ENCODE measurements at places on chromosomes 4 and X.
A peak's percentile ranks its signal among the peaks of the same experiment; 100 is the strongest.

- DNase-seq = no peak
Measured at GRCh38 chrX:20067709-20068561, 48.8 kb downstream of the MAP7D2 start.

DNA sequence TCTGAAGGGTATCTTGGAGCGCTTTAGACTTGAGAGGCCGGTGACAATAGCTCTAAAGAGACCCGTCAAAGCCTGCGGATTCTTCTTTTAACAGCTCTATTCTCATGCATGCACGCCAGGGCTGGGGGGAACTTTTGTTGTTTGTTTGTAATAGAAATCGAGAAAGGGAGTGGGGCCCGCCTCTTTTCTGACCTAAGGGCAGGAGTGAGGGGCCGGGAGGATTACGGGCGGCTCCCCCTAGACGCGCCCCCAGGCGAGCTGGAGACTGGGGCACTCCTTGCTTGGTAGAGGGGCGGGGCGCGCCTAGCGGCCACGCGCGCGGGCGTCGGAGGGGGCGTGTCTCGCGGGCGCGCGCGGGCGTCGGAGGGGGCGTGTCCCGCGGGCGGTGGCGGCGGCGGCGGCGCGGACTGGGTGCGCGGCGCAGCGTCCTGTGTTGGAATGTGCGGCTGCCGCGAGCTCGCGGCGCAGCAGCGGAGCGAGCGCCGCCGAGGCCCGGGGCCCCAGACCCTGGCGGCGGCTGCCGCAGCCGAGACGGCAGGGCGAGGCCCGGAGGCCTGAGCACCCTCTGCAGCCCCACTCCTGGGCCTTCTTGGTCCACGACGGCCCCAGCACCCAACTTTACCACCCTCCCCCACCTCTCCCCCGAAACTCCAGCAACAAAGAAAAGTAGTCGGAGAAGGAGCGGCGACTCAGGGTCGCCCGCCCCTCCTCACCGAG, at the start of gene REST:
REST (plus strand) TSS at position 412 of the 717 bp plus-strand sequence. CDS start 2,739 bp downstream, outside the sequence.
- peak; percentile 64 for DNase-seq

- no peak for DNase-seq
Measured at GRCh38 chr4:55291227-55291640, 54.8 kb upstream of the SRD5A3 start.

GRCh38 chrX:111837197-111837596, 38.8 kb upstream of the TRPC5OS start:
- no peak for DNase-seq

- no peak for DNase-seq
Measured at GRCh38 chrX:75883446-75883845, 98.4 kb upstream of the MAGEE2 start.

- no peak for DNase-seq
Measured at GRCh38 chrX:37746951-37747350, 32.9 kb upstream of the CYBB start.

DNA sequence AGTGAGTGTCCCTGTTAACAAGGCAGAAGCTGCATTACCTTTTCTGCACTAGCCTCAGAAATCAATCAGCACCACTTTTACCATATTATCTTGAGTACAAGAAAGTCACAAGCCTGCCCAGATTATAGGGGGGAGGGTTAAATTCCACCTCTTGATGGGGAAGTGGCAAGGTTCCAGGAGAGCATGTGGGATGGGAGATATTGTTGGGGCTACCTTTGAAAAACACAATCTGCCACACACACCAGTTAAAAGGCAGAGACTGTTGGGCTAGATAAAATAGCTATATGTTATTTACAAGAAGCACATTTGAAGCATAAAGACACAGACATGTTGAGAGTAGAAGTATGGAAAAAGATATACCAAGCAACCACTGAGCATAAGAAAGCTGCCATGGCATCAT, 6.6 kb upstream of the AVPR2 start:
- no peak for DNase-seq

DNA sequence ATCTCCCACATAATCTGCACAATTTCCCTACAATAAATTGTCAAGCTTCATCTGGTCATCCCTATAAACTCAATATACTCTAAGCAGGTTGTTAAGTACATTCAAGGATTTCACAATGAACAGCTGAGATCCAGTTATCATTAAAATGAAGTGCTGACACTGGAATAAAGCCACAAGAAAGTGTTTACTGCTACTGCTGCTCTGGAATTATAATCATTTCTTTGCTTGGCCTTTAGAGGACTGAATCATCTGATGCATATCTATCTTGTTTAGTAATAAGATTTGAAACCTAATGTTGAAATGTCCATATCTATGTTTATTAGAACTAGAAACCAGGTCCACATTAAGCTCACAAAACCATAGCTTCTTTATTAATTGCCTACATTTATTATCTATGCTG, 338.6 kb upstream of the ZFP42 start:
- DNase-seq = no peak

DNA sequence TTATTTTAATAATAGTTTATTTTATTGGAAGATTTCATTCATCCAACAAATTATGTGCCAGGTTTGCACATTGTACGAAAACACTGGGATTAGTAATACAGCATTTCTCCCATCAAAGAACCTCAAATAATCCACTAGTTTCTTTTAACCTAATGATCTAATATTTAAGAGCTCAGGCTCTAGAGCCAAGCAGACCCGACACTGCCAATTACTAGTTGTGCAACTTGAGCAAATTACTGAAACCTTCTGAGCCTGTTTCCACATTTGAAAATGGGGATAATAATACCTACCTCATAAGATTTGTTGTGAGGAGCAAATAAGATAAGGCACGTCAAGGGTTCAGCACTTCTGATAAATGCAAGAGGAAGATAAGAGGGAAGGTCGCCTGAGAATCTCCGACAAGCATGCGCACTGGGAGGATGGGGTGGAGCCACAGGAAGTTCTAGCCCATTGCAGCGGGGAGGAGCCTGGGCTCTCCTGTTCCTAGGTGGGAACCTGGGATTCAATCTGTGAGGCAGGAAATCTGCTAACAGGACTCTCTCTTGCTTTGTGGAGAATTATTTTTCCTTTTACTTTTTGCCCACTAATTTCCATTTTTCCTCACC, 141.5 kb upstream of the SMAD1 start:
- no peak for DNase-seq

- no peak for DNase-seq
Measured at GRCh38 chr4:26887143-26887542, 26.5 kb downstream of the STIM2 start.

DNA sequence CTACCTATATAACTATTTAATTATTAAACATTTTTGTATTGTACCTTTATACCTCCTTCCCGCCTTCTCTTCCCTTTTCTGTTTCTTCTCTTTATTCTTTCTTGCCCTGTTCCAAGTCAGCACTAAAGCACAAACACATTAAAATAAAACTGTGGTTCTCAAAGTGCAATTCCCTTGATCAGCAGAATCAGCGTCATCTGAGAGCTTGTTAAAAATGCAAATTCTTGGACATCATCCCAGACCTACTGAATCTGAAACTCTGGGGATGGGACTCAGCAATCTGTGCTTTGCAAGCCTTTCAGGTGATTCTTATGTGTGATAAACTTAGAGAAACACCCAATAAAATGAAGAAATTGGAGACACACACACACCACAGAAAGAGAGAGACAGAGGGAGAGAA, 178.4 kb upstream of the BMP3 start:
- no peak for DNase-seq

DNA sequence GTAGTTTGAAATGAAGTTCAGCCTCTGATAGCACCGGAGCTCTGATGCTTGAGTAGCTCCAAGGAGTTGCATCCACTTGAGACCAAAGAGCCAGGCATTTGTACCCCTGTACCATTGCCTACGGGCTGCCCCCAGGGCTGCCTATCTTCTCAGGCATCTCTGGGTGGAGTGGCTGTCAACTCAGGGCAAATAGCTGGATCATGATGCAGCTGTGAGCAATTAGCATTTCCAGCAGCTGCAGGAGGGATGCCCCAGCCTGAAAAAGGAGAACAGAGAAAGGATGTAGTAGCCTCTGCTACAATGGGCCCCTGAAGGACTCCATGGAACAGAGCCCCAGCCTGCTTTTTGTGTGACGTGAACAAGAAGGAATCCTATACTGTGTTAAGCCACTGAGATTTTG, 492.6 kb downstream of the BCOR start:
- no peak for DNase-seq

GRCh38 chrX:2412131-2412530, 88.6 kb downstream of the DHRSX start:
- no peak for DNase-seq

- no peak for DNase-seq
Measured at GRCh38 chr4:164955107-164955805, 22.2 kb downstream of the TRIM61 start.

GRCh38 chr4:85496126-85496849, 21.3 kb downstream of the ARHGAP24 start:
- DNase-seq = no peak

DNA sequence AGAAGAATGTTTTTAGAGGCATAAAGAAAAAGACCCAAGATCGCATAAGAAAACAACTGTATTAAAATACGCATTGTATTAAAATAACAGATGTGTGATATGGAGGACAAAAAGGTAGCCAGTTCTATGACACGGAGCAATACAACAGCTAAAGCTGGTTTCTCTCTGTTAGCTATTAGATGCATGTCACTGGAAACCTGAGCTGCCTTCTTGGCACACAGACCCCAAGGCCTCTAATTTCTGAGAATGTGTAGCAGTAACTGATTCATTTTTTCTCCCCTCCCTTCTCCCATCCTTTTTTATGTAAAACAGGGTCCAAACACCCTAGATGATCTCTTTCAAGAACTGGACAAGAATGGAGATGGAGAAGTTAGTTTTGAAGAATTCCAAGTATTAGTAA, 4.1 kb downstream of the S100G start:
- no peak for DNase-seq

DNA sequence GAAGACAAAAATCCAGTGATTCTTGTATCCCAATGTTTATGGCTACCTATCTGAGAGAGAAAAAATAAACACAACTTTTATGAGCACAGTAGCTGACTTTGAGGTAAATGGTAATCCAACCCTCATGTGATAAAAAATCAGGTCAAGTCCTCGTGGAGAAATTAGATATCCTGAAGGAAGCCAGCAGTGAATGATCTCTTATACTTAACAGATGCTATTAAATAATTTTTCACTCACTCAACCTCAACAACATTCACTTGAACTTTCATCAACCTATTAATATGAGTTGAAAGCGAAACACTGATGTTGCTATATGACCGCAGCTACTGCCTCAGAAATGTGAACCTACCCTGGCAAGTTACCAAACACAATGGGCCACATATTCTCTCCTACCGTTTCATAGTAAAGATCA, 105.4 kb downstream of the GPC3 start:
- DNase-seq = no peak

DNA sequence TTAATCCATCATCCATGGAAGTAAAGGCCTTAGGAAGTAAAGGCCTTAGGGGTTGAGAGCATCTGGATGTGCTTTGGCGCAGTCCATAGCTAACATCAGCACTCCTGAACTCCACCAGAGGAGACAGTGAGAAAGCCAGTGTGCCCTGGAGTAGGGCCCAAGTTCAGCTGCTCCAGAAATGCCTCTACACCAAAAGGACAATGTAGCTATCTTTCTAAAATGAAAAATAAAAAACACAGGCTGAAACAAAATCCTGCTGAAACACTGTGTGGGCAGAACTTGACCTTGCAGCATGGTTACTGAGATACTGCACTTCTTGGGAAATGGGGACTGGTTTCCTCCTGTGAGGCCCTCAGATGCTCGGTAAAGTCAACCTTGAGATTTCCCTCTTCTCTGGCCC, 29.3 kb downstream of the SH3RF1 start:
- DNase-seq = no peak

DNA sequence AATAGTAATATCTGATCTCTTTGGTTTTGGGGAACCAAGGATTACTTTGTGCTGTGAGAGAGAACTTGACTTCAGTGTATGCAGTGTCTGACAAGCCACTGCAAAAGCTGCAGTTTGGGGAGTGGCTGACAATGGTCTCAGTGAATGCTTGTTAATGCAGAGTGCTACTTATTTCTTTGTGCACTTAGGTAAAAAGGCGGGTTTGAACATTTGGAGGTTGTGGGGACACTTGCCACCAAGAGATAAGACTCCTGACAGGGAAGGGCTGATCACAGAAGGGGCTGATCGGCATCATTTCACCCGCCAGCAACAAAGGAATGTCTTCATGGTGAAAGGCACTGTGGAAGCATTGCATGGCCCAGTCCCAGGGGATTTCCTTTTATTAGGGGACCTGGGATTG, 28.6 kb upstream of the USP46 start:
- no peak for DNase-seq

DNA sequence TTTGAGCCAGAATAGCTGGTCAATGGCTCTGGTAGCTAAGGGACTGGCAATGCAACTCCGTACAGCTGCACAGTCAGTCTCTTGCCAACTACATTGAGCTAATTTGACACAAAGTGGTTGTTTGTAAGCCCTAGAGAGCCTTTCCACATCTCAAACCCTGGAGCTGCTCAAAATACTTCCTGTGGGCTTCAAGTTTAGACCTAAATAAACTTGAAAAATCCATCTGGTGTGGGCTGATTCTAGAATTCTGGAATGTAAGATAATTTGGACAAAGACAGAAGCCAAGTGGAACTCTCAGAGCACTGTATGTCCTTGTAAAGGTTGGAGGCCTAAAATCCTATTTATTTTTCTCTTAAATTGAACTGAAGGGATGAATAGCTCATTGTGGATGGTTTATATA, 380.8 kb downstream of the SPRY1 start:
- DNase-seq = no peak

DNA sequence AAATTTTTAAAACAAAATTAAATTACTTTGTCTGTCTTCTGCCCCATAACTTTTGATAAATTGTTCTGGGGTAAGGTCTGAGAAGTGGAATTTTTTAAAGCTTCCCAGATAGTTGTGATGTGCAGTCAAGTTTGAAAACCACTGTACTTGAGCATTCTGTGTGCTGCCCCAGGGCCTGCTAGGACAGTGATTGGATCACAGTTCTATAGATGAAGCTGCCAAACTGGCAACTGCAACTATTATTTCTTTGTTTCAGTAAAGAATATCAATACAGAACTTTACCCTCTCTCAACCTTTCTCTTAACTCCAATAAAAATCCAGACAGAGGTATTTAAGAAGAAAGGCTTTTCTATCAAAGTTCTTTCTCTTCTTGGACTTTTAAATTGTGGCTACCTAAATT, at the start of gene OPRPN:
OPRPN (plus strand) TSS at position 361 of the 400 bp plus-strand sequence. CDS start 1,346 bp downstream, outside the sequence.
- DNase-seq = no peak

GRCh38 chr4:109256818-109257217, 45.6 kb downstream of the COL25A1 start:
- no peak for DNase-seq

DNA sequence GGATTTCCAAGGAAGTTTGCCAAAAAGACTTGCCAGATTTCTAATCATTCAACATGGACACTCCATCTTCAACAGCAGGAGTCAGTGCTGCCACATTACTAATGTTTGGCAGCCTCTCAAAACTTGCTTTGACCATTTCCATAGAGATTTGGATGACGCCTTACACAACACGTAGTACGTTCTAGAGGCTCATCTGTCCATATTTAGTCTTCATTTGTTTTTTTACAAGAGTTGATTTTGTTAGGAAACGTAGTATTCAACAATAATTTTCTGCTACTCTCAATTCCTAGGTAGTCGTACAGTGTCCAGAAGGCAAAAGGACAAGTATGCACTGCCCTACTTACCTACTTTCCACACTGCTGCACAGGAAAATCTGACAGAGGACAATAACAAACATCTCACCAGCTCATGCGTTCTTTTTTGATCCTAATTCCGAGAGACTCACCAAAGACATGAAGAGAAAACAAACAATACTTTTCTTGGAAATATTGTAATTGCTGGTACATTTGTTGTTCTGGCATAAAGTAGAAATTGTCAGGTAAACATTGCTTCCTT, 117.3 kb downstream of the SNCA start:
- DNase-seq = no peak

Data from GM18507 (cell line).